ENCODE measurements at places on chromosomes 6 and 20.

- no peak for DNase-seq
These were observed 57.6 kb downstream of the TRERF1 start for GRCh38 chr6:42394151-42394550.

GRCh38 chr20:36093025-36093803, 61.3 kb upstream of the EPB41L1 start:
- no peak for DNase-seq

DNA sequence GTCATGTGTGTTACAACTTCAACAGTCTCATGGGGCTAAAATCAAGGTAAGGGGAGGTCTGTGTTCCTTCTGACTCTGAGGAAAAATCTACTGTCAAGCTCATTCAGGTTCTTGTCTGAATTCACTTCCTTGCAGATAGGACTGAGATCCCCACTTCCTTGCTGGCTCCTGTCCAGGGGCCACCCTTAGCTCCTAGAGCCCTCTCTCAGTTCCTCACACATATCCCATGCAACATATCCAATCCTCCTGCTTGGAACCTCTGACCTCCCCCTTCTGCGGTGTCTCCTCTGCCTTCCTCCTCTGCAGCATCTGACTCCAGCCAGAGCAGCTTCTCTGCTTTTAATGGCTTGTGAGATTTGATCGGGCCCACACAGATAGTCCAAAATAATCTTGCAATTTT, 27.1 kb upstream of the MICB start:
- no peak for DNase-seq

- DNase-seq, result no peak
These were observed 976.9 kb downstream of the KIF16B start for GRCh38 chr20:15596220-15596890.

GRCh38 chr20:5349448-5349847, 32.7 kb upstream of the PROKR2 start:
- DNase-seq, result no peak

- DNase-seq, result no peak
These were observed 11.0 kb upstream of the TIAM2 start for GRCh38 chr6:154984146-154984545.

DNA sequence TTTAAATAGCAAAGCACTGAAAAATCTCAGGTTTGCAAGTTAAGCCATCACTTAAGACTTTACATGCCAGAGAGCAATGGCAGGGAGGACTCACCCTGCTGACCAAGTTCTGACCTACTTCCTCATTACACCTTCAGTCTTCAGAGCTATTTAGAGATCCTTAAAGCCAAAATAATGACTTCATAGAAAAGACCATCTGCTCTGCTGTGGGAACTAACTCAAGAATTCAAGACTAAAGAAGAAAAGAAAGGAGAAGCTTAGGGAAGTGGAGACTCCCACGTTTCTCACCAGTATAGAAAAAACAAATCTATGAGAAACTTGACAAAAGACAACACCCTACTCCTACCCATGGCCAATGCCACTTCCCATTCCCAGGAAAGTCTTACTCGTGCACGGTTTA, 28.6 kb downstream of the XPO5 start:
- no peak for DNase-seq

DNA sequence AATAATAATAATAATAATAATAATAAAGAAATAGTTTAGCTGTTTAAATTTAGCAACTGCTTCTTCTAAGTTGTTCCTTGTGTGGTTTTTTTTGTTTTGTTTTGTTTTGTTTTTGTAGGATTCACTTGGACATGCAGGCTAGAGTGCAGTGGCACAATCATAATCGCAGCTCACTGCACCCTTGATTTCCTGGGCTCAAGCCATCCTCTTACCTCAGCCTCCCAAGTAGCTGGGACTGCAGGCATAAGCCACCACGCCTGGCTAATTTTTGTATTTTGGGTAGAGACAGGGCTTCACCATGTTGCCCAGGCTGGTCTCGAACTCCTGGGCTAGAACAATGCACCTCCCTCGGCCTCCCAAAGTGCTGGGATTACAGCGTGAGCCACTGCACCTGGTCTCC, 15.3 kb upstream of the EYA2 start:
- no peak for DNase-seq

GRCh38 chr20:61629602-61630390, 377.7 kb downstream of the CDH4 start:
- DNase-seq, result no peak

DNA sequence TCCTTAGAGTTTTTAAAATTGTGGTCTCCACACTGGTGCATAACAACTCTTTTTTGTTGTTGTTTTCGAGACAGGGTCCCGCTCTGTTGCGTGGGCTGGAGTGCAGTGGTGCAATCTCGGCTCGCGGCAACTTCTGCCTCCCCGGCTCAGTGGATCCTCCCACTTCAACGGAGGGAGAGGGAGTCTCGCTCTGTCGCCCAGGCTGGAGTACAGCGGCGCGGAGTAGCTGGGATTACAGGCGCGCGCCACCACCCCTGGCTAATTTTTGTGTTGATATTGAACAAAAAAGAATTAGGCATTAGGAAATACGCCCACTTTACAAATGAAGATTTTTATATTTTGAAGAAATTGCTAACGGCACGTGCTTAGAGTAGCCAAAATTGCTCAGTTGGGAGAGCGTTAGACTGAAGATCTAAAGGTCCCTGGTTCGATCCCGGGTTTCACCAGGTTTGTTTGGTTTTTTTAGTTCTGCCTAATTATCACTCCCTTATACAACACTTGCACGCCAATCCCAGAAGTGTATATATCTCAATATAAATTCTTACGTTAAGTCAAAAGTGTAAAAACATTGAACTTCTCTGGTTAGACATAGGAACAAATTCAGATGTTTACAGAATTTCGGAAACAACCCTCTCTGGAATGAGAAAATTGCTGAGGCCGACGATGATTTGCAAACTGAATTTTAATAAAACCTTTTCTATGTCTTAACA, 159.6 kb downstream of the TRIM27 start:
- DNase-seq, result no peak

- no peak for DNase-seq
These were observed 16.1 kb downstream of the HIVEP1 start for GRCh38 chr6:12028213-12028612.

GRCh38 chr6:50848989-50849795, 30.5 kb downstream of the TFAP2B start:
- no peak for DNase-seq

- DNase-seq, result no peak
These were observed 50.3 kb upstream of the IPCEF1 start for GRCh38 chr6:154406869-154407268.

GRCh38 chr20:49568278-49569151, 578 bp upstream of the PTGIS start:
- DNase-seq, result no peak

DNA sequence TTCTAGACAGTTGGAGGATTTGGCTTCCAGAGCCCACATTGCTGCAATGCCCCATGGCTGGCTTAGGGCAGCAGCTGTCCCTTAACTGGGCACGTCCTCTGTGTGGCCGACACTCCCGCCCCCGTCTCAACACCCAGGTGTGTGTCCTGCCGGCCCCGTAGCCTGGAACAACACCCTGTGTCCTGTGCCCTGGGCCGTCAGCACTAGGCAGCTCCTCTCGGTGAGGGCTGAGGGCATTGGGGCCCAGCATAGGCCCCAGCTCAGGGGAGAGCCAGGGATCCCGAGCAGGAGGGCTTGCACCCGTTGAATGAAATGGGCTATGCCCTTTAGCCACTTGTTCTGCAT, 121.0 kb downstream of the CDH4 start:
- no peak for DNase-seq

DNA sequence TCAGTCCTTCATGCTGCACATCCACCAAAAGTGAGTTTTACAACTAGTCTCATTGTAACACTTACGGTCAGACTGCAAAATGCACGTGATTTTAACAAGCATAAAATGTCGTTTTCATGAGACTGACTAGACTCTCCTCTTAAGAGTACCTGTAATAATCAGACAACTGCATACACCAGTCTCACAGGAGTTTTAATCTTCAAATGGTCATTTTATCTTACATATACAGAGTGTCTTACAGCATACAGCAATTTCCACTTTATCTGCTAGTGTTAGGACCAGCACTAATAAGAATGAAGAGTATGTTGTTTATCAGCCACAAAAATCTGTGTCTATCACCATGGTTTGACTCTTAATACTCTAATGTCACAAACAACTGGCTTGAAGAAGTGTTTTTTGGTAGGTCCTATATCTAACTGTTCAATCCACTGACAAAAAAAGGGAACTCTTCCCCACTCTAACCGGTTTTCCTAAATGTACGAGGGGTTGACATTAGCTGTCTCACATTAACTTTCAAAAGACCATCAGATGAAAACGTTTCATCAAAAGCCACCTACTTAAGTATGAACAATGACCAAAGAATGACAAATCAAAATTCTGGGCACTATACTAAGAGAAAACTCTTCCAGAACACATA, 1.5 kb upstream of the ASF1A start:
- DNase-seq, result no peak

- no peak for DNase-seq
These were observed 53.9 kb upstream of the STXBP5 start for GRCh38 chr6:147150293-147150692.

GRCh38 chr6:127891731-127892326, 9.0 kb downstream of the THEMIS start:
- DNase-seq, result no peak

DNA sequence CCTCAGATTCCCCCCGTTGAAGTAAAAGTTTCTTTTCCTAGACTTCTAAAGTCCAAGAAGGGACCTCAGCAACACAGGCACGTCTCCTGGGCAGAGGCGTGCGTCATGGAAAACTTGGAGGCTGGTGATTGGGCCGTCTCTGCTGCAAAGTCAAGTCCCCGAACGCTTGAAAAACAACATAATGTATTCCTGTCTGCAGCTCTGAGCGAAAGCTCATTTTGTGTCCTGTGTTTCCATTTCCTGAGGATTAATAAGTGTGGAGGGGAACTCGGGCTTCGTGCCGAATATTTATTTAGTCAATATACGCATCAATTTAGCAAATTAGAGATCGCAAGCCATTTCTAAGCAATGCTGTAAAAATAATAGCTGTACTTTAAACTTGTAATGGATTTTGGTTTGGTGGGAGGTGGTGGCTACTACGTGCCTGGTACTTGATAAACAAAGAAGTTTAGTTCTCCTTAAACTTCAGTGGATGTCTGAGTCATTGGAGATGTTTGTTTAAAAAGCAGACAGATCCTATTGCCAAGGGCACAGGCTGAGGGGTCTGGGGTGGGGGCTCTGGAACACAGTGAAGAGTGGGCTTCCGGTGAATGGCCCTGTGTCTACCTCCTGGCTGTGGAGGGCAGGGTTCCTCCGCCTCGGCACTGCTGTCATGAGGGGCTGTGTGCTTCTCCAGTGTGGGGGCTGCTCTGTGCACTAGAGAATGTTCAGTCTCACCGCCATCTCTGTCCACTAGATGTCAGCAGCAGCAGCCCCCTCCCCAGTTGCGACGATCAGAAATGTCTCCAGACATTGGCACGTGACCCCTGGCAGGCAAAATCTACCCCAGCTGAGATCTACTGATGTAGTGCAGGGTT, 21.8 kb downstream of the PCK1 start:
- no peak for DNase-seq

All from NCI-H524 treated with DMSO at 0.1 percent for 48 hours (cell line).